ENCODE measurements at places on chromosomes 11 and 22.

- DNase-seq = no peak
These were observed 702 bp downstream of the SYN3 start for GRCh38 chr22:33057363-33057995.

DNA sequence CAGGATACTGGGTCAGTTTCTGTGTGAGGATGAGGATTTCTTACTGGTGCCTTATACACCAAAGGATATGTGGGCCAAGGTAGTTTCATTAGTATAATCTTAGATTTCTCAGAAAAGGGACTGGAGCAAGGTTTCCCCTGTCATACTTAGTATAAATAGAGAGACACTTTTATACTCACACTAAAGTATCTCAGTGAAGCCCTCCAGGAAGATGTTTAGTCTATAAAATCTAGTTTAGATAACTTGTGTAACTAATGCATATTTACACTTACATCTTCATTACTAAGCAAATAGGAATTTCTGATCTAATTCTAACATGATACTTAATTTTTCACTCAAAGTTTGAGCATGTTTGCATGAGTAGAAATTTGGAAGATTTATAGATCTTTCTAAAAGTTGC is 11.1 kb downstream of the EMSY start:
- DNase-seq = no peak

GRCh38 chr11:96241331-96241841 is 101.6 kb downstream of the MAML2 start:
- DNase-seq = no peak

- DNase-seq = no peak
These were observed 80.8 kb downstream of the ST3GAL4 start for GRCh38 chr11:126436209-126436755.

GRCh38 chr11:12088047-12088481 is 22.3 kb upstream of the MICAL2 start:
- no peak for DNase-seq

- DNase-seq = peak; percentile 66
These were observed 950 bp downstream of the FERMT3 start for GRCh38 chr11:64207256-64208085.

GRCh38 chr11:36398231-36398953 is 102.3 kb downstream of the PRR5L start:
- DNase-seq = no peak

DNA sequence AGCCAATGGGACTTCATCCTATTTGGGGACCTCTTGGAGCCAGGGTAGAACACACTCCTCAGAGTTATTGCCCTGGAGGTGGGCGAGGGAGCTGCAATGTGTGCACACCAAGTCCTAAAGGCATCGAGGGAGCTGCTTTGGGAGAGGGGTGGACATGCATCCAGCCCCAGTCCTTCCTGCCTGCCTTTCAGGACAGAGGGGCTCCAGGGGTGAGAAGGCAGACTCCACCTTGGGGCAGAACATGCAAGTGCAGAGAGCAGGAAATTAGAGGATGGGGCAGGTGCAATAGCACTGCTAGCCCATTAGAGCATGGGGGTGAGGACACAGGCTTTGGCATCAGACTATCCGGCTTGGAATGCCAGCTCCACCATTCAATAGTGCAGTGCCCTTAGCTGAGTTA is 288.5 kb downstream of the OPCML start:
- no peak for DNase-seq

DNA sequence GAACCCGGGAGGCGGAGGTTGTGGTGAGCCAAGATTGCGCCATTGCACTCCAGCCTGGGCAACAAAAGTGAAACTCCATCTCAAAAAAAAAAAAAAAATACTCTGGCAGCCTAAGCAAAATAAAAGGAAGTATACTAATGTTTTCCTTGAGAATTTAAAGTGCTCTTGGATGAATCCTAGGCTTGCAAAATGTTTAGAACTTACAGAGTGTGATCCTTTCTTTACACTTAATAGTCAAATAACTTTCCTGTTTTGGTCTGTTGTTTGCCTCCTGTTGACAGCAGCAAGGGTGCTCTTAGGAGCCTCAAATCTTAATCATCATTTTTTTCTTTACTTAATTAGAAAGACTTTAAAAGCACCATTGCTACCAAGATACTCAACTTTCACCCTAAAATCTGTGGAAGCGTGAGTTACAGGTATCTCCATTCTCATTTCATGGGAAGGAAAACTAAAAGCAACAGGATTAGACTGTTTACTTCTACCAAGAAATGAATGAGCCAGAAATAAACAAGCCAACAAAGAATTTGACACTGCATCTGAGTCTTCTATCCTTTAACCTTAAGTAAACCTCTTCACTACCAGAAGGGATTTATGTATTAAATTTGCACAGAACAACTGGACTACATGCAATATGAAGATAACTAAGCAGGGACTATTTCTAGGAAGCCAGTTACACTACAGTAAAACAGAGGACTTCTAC is 38.7 kb upstream of the CRTAM start:
- DNase-seq = no peak

GRCh38 chr11:45615182-45615792 is 50.1 kb downstream of the CHST1 start:
- DNase-seq = no peak

GRCh38 chr11:21492931-21493330 is 700.0 kb upstream of the ANO5 start:
- no peak for DNase-seq

DNA sequence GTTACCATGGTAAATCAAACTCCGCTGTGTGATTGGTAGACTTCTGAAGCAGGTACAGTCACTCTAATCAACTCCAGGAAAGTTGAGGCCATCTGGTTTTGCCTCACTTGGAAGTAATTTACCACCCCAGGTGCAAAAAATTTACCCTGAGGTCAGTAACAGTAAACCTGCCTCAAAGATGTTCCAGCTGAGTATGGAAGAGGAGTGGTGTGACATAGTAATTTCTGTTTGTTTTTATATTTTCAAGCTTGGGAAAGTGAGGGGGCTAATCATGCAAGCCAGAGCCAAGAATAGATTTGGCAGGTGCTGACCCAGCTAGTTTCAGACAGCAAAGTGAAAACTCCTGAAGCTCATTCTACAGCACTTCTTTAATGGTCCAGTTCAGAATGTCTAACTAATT is 691.6 kb downstream of the NTM start:
- DNase-seq = no peak

GRCh38 chr11:72904016-72904415 is 89.8 kb downstream of the ATG16L2 start:
- no peak for DNase-seq

DNA sequence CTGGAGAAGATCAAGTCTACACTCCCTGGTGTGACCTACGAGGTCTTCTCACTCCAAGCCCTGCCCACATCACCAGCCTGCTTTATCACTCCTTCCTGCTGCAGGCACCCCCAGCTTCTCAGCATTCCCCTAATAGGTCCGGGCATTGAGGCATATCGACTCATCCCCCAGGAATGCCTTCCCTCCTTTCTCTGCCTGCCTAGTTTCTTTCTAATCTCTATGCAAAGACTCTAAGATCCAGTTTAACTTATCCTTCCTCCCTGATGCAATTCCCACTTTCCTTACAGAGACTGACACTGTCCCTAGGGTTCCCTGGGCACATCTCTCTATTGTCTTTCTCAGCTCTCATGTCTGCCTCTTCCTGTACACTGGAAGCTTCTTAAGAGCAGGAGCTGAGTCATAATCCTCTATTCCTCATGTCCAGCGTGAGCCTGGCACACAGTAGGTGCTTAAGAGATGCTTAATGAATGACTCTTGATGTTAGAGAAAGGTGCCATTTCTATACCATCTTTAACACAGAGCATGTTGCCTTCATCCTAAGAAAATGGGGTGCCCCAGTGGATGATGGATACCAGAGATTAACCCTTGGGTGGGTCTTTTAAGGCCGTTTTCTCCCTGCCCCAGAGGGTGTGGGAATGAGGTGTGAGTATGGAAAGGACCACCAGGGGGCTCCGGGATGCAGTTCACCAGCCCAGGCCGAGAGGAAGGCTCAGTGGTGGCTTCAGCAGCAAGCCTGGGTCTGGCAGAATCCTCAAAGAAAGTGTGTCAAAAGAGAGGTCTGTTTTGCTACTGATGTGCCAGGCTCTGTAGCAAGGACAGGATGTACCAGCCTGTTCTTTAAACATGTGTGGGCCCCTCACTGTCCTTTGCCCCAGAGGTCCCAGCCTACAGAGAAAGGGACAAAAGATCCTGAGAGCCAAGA is 34.7 kb downstream of the PARVA start:
- no peak for DNase-seq

DNA sequence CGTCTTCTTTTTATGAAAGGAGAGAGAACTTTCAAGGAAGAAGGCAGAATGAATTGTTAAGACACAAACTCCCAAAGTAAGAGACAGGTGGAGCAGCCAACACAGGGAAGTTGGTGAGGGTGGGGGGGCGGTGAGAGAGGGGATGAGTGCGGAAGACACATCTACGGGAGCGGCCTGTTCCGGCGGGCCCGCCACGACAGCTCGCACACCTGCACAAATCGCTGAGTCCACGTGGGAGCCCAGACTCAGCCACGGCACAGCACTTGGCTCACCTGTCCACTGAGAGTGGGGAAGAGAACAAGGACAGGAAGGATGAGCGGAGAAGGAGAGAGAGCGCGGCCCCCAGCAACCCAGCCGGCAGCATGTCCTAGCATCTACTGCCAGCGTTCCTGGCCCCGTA is 331.1 kb downstream of the CADM1 start:
- no peak for DNase-seq

DNA sequence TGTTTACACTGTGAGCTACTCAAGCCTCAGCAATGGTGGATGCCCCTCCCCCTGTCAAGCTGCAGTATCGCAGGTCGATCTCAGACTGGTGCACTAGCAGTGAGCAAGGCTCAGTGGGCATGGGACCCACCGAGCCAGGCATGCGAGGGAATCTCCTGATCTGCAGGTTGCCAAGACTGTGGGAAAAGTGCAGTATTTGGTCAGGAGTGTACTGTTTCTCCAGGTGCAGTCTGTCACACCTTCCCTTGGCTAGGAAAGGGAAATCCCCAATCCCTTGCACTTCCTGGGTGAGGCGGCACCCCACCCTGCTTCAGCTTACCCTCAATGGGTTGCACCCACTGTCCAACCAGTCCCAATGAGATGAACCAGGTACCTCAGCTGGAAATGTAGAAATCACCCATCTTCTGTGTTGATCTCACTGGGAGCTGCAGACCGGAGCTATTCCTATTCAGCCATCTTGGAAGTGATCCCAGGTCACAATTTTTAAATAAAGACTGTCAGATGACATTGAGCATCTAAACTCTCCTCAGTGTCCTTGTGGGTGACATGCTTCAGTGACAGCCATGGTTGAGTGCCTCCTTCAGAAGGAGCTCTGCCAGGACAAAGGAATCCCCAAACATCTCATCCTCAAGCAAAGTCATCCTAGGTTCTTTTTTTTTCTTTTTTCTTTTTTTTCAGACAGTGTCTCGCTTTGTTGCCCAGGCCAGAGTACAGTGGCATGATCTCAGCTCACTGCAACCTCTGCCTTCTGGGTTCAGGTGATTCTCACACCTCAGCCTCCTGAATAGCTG is 10.8 kb downstream of the SLC22A24 start:
- DNase-seq = no peak

- no peak for DNase-seq
These were observed 25.8 kb downstream of the PPME1 start for GRCh38 chr11:74196781-74197486.

DNA sequence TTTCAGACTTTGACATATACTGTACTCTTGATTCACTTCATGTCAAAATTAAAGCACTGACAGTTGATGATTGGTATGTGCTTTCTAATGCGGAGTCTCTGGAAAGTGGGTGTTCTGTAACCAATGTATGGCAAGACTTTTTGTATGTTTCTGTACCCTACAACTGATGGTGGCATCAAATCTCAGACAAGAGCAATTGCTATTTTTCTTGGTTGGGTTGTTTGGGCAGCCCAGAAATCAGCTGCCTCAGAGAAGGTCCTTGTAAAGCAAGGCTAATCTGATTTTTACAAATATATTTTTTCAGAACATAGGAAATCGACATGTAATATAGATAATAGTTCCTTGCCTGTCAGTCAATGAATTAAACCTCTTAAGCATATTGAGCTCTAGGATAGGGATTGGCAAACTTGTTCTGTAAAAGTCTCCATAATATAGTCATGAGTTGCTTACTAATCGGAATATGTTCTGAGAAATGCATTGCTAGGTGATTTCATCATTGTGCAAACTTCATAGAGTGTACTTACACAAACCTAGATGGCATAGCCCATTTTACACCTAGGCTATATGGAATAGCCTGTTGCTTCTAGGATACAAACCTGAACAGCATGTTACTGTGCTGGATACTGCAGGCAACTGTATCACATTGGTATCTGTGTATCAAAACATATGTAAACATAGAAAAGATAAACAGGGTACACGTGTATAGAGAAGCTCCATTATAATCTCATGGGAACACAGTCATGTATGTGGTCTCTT is 10.2 kb upstream of the OOSP4A start:
- no peak for DNase-seq

- DNase-seq = no peak
These were observed 49.9 kb downstream of the CSF2RB start for GRCh38 chr22:36963302-36963701.

DNA sequence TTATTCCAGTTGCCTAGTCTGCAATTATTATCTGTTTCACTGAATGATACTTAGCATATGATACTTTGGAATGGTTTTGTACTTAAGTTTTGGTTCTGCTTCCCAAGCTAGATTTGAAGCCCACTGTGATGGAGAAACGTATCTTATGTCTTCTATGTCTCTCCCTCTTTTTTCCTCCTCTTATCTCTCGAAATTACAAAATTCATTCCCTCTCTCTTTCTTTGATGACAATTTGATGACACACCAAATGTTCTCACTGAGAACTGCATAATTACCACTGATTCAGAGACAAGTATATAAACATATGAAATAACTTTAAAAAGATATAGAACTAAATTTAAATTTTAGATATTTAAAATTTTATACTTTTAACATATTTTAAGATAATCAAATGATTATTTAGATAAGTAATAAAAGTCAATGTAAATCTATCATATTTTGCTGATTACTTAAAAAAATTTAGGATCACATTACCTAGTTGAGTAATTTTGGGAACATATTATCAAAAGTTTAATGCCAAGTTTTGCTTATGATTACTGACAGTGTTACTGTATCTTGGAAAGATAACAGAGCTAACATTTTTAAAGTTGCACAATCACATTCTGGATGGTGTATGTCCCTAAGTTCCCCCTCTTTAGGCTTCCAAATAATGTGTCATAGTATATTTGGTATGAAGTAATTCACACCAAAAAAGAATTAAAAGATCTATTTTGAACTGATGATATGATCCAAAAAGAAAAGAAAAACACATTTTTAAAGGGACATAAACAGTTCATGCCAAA is 255.3 kb downstream of the SBF2 start:
- DNase-seq = no peak

GRCh38 chr11:17573526-17573925 is 26.5 kb downstream of the OTOG start:
- DNase-seq = no peak
